ENCODE measurements at places on chromosomes 11 and 22.

DNA sequence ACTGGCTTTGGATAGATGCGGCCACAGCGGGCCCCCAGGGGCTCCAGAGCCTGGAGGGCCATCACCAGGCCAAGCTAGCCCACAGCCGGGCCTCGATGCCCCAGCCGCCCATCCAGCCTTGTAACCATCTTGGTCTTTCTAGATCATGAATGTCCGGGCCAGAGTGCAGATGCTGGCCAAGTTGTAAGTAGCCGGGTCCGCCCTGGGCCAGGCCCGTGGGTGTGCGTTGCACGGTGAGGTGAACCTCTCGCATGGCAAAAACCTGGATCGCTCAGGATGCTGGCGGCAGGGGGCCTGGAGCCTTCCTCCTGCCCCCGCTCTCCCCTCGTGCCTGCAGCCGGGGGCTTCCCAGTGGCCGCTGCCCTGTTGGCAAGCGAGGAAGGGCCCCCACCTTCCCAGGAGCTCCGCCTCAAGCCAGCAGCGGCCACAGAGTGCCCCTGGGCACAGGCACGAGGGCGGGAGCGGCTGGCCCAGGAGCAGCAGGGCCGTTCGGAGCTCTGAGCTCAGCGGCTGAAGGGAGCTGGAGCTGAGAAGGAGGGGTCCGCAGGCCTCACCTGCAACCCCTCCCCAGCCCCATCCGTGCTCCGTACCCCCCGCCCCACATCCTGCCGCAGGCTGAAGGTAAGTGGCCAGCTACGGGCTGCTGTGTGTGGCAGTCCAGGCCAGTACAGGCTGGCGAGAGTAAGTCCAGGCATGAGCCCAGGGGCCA is 10.9 kb upstream of the MRPL23 start:
- DNase-seq = no peak

DNA sequence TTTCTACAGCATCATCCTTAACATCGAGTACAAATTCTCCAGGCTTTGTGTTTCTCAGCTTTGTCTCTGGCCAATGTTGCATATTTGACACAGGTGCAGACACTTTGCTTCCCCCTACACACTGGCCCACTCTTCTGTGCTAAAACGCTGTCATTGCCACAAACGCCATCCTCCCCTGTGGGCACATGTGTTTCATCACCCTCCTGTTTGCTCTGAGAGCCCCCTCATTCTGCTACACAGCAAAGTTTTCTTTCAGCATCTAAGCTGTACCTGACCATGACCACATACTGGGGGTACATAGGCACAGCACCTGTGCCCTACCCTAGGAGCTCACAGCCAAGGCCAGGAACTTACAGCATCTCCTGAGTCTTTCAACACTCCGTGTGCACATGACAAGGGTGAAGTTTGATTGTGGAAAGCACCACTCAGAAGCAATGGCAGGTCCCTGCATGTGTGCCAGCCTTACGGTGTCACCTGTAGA is 7.9 kb upstream of the IGLL5 start:
- DNase-seq = no peak

GRCh38 chr11:108961095-108961494 is 296.2 kb downstream of the DDX10 start:
- DNase-seq = peak; percentile 3

DNA sequence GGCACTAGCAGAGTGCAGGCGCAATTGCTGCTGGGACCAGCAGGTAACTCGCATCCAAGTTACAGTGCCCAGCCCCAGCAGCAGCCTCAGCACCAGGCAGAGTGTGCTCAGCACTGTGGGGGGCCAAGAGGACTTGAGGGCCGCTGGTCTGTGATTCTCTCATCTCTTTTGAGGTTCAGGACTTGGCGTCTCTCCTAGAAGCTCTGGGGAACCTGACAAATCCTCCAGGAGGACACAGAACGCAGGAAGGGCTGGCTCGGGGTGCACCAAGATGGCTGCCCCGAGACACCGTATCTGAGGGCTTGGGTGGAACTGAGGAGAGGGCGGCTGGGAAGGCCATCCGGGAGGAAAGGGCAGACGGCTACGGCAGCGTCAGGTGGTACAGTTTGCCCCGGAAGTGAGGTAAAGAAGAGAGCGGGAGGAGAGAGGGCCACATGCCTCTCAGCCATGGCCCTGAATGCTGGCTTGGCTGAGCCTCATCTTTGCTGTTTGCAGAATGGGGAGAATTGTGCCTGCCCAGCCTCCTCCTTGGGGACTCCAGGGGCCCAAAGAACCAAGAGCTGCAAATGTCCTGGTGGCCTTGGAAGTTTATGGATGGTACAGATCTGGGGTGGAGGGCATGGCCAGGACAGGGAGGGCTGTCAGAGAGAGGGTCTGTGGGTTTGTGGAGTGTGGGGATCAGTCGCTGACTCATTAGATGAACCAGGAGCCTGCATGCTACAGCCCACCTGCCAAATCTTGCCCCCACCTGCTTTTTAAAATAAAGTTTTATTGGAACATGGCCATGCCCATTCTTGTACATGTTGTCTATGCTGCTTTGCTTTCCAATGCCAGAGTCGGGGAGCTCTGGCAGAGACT is 78.0 kb downstream of the MYEOV start:
- no peak for DNase-seq

GRCh38 chr22:38289583-38290082 is 16.8 kb upstream of the TMEM184B start:
- DNase-seq = no peak

Measured in stimulated activated naive CD8-positive, alpha-beta T cell treated with anti-CD3 and anti-CD28 coated beads, Interleukin-15, amount 100 ng/mL, for 72 hours (primary cell).